ENCODE measurements at places on chromosomes 6 and 20.

GRCh38 chr20:63652192-63652980 lies 838 bp downstream of the STMN3 start:
- no peak for DNase-seq
- peak overlapping the region; percentile 55 for H3K4me3 ChIP-seq
- peaks cover 14% of the 10 kb centered on the region for H3K27me3 ChIP-seq

DNA sequence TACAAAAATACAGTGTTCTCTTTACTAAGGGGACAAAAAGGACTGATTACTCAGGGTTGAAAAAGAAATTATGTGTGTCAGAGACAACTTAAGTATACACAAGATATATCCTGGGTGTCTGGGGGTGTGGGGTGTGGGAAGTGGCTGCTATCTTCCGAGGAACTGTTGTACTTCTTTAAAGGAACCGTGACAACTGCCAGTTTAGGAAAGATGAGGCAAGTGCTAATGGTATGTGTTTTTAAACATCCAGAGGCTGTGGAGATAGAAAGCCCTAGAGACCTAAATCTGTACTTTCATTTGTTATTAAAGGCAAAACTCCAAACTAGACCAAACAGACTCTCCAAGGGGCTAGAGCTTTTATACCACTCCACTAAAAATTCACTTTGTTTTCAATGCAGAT lies 95.6 kb downstream of the SNAP25 start:
- H3K27me3 ChIP-seq = peaks cover 26% of the 10 kb centered on the region
- no peak overlapping the region for H3K4me3 ChIP-seq
- H3K36me3 ChIP-seq = no peaks in the 10 kb centered on the region
- peaks cover 16% of the 10 kb centered on the region for H3K4me1 ChIP-seq
- no peak for DNase-seq
- H3K27ac ChIP-seq = no peak overlapping the region

- no peak for DNase-seq
- peaks cover 30% of the 10 kb centered on the region for H3K27me3 ChIP-seq
- H3K4me3 ChIP-seq = no peak overlapping the region
- H3K4me1 ChIP-seq = no peaks in the 10 kb centered on the region
Observed at GRCh38 chr20:42366626-42367025, 748.4 kb upstream of the CHD6 start.

DNA sequence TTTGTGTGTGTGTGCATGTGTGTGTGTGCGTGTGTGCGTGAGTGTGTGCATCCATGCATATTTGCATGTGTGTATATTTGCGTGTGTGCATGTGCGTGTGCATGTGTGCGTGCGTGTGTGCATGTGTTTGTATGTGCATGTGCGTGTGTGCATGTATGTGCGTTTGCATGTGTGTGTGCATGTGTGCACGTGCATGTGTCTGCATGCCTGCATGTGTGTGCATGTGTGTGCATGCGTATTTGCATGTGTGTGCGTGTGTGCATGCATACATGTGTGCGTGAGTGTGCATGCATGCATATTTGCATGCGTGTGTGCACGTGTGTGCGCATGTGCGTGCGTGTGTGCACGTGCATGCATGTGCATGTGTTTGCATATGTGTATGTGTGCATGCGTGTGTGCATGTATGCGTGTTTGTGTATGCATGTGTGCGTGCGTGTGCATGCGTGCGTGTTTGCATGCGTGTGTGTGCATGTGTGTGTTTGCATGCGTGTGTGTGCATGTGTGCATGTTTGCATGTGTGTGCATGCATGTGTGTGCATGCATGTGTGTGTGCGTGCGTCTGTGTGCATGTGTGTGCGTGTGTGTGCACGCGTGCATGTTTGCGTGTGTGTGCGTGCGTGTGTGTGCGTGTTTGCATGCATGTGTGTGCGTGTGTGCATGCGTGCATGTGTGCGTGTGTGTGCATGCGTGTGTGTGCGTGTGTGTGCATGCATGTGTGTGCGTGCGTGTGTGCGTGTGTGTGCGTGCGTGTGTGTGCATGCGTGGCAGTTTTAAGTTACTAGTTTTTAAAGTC lies 57.7 kb upstream of the SMOC2 start:
- H3K4me1 ChIP-seq = peaks cover 8% of the 10 kb centered on the region
- no peaks in the 10 kb centered on the region for H3K36me3 ChIP-seq
- peaks cover 9% of the 10 kb centered on the region for H3K27me3 ChIP-seq
- DNase-seq = no peak
- no peak overlapping the region for H3K27ac ChIP-seq

DNA sequence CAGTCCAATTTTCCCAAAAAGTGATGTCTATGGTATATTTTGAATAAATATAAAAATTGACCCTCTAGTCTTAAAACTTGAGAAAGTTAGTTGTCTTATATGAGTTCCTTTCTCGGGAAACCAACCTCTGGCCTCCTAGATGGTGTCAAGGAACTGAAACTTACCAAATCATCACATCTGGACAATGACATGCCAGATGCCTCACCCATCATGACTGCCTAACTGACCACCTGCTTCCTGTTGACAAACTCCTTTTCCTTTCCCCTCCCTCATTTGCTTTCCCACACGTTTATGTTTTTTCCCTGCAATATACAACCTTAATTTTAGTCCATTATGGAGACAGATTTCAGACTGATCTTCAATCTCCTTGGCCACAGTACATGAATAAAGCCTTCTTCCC lies 731.0 kb downstream of the EPHA7 start:
- no peak for DNase-seq
- no peaks in the 10 kb centered on the region for H3K36me3 ChIP-seq
- no peak overlapping the region for H3K4me3 ChIP-seq
- no peaks in the 10 kb centered on the region for H3K4me1 ChIP-seq
- no peak overlapping the region for H3K27ac ChIP-seq
- H3K27me3 ChIP-seq = no peaks in the 10 kb centered on the region

DNA sequence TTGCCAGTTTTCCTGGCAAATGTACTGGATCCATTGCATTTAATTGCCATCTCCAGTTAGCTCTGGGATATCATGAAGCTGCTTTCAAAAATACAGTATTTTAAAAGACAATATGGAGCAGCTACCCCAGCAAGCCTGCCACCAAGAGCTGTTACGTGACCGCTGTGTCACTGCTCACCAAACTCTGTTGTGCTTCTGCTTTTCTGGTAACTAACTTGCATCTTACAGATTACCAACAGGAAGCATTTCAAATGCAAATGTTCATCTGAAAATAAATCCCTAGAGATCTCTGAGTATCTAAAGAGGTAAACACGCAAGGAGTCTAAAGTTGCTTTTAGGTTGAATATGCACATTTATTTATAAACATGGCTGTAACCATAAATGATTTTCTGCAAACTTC lies 1008.3 kb downstream of the KIF16B start:
- no peak for DNase-seq
- H3K27ac ChIP-seq = no peak overlapping the region
- H3K27me3 ChIP-seq = no peaks in the 10 kb centered on the region
- no peaks in the 10 kb centered on the region for H3K36me3 ChIP-seq
- no peak overlapping the region for H3K4me3 ChIP-seq
- H3K4me1 ChIP-seq = peaks cover 3% of the 10 kb centered on the region

DNA sequence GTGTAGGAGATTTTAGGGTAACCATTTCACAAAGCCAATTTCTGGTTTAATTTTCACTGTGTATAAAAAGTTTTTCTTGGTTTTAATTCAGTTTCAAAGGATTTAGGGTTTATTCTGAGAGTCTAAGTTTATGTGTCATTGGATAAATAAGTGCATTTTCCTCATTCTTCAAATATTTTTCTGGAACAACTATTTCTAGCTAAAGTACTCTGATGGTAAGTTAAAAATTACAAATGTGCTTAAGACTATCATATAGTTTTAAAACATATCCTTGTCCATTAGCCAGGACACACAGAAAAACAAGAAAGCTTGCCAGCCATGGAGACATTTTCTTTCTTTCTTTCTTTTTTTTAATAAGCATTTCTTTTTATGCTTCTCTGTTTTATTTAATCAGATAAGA lies 333.0 kb downstream of the RFPL4B start:
- no peak overlapping the region for H3K4me3 ChIP-seq
- DNase-seq = no peak
- H3K27me3 ChIP-seq = no peaks in the 10 kb centered on the region

- peaks cover 49% of the 10 kb centered on the region for H3K4me1 ChIP-seq
- peaks cover 9% of the 10 kb centered on the region for H3K36me3 ChIP-seq
- DNase-seq = no peak
- peak overlapping the region; percentile 47 for H3K27ac ChIP-seq
- H3K4me3 ChIP-seq = no peak overlapping the region
- H3K27me3 ChIP-seq = no peaks in the 10 kb centered on the region
Observed at GRCh38 chr6:110882274-110882619, 7.7 kb downstream of the AMD1 start.

- H3K27ac ChIP-seq = no peak overlapping the region
- DNase-seq = no peak
- H3K27me3 ChIP-seq = no peaks in the 10 kb centered on the region
- H3K36me3 ChIP-seq = no peaks in the 10 kb centered on the region
- no peak overlapping the region for H3K4me3 ChIP-seq
Observed at GRCh38 chr6:5121479-5121878, 36.3 kb downstream of the PPP1R3G start.

DNA sequence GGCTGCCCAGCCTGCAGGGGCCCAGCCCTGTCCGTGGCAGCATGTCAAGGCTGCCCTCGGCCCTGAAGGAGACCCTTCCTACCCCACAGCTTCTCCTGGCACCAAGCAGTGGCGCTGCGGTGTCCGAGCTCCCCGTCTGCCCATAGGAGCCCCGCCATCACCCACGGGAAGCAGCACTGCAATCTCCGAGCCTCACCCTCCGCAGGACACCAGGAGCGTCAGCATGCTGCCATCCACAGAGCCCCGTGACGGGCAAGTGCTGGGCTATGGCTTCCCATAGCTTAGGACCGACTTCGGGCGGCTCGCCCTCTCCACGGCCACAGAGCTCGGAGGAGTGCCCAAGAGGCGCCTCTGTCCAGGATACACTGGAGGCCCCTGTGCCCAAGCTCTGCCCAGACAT lies 25.1 kb downstream of the YTHDF1 start:
- DNase-seq = no peak
- H3K4me3 ChIP-seq = no peak overlapping the region
- no peak overlapping the region for H3K27ac ChIP-seq
- H3K4me1 ChIP-seq = peaks cover 10% of the 10 kb centered on the region

- H3K27ac ChIP-seq = no peak overlapping the region
- H3K4me1 ChIP-seq = no peaks in the 10 kb centered on the region
- no peak overlapping the region for H3K4me3 ChIP-seq
Observed at GRCh38 chr20:45266977-45267376, 12.6 kb upstream of the SLPI start.

GRCh38 chr20:39775110-39775509 lies 813.0 kb downstream of the DHX35 start:
- no peak for DNase-seq
- peaks cover 5% of the 10 kb centered on the region for H3K4me1 ChIP-seq
- no peak overlapping the region for H3K4me3 ChIP-seq
- no peaks in the 10 kb centered on the region for H3K36me3 ChIP-seq
- H3K27me3 ChIP-seq = no peaks in the 10 kb centered on the region
- H3K27ac ChIP-seq = no peak overlapping the region

DNA sequence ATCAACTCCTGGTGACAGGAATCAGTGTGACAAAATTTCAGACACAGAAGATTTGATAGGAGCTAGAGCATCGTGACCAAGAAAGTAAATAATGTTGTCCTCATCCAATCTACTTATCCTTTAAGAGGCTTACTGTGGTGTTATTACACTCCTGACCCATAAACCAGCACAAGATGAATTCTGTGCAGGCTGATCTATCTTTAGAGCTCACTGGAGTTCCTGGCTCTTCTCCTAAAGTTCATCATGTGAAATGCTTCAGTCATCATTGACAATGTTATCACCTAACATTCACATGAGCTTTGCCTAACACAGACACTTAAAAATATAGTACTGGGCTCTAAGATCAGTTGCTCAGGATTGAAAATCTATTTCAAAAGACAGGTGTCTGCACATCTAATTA lies 271.0 kb upstream of the HSF2 start:
- H3K27me3 ChIP-seq = no peaks in the 10 kb centered on the region
- H3K4me1 ChIP-seq = no peaks in the 10 kb centered on the region
- H3K27ac ChIP-seq = no peak overlapping the region
- H3K4me3 ChIP-seq = no peak overlapping the region
- DNase-seq = no peak

- H3K27ac ChIP-seq = no peak overlapping the region
- DNase-seq = no peak
- H3K27me3 ChIP-seq = no peaks in the 10 kb centered on the region
- peaks cover 1% of the 10 kb centered on the region for H3K36me3 ChIP-seq
Observed at GRCh38 chr6:2491137-2491536, 245.7 kb upstream of the GMDS start.

- peaks cover 9% of the 10 kb centered on the region for H3K36me3 ChIP-seq
- peaks cover 20% of the 10 kb centered on the region for H3K4me1 ChIP-seq
- H3K4me3 ChIP-seq = no peak overlapping the region
- H3K27ac ChIP-seq = no peak overlapping the region
- no peak for DNase-seq
- no peaks in the 10 kb centered on the region for H3K27me3 ChIP-seq
Observed at GRCh38 chr20:41054847-41055230, 26.2 kb downstream of the TOP1 start.

GRCh38 chr6:37260444-37260843 lies 2.5 kb upstream of the TMEM217 start:
- peaks cover 36% of the 10 kb centered on the region for H3K4me1 ChIP-seq
- H3K4me3 ChIP-seq = no peak overlapping the region
- H3K27me3 ChIP-seq = no peaks in the 10 kb centered on the region
- no peak for DNase-seq
- no peaks in the 10 kb centered on the region for H3K36me3 ChIP-seq

DNA sequence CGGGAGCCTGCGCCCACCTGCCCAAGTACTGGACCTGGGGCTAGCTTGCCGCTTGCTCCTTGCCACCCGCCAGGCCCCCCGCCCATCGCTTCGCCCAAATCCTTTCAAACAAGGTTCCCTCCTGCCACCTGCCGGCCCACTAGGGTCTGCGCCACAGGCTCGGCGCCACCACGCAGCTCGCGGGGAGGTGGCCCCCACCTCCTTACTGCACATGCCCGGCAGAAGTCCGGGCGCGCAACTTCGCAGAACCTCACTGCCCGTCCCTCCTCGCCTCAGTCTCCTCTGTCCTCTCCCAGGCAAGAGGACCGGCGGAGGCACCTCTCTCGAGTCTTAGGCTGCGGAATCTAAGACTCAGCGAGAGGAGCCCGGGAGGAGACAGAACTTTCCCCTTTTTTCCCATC lies 11.2 kb downstream of the GNAS-AS1 start:
- peaks cover 8% of the 10 kb centered on the region for H3K4me1 ChIP-seq
- peaks cover 64% of the 10 kb centered on the region for H3K27me3 ChIP-seq
- H3K36me3 ChIP-seq = peaks cover 17% of the 10 kb centered on the region

- no peaks in the 10 kb centered on the region for H3K27me3 ChIP-seq
- H3K36me3 ChIP-seq = no peaks in the 10 kb centered on the region
- H3K4me1 ChIP-seq = peaks cover 2% of the 10 kb centered on the region
- no peak overlapping the region for H3K4me3 ChIP-seq
- DNase-seq = no peak
Observed at GRCh38 chr20:38114353-38114791, 50.7 kb downstream of the TGM2 start.

DNA sequence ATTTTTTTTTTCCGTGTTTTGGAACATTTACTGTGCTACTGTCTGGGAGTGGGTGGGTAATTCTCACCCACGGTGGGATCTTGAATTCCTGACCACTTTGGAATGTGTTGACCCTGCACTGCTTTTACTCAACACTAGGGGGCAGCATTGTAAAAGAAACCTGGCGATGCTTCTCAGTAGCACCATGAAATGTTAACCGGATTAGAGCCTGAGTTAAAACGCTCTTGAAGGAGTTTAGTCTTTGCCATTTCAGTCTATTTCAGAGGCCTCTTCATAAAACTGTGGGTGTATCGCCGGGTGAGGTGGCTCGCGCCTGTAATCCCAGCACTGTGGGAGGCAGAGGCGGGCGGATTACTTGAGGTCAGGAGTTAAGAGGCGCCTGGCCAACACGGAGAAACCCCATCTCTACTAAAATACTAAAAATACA lies 114.4 kb upstream of the PRND start:
- peaks cover 19% of the 10 kb centered on the region for H3K27me3 ChIP-seq
- DNase-seq = peak; percentile 52
- H3K27ac ChIP-seq = no peak overlapping the region
- no peaks in the 10 kb centered on the region for H3K36me3 ChIP-seq
- no peaks in the 10 kb centered on the region for H3K4me1 ChIP-seq

Measured in progenitor cell of endocrine pancreas (in vitro differentiated cells).